ENCODE measurements at places on chromosomes 1 and 21.

GRCh38 chr1:101295209-101295608, 58.4 kb downstream of the S1PR1 start:
- no peak for DNase-seq

DNA sequence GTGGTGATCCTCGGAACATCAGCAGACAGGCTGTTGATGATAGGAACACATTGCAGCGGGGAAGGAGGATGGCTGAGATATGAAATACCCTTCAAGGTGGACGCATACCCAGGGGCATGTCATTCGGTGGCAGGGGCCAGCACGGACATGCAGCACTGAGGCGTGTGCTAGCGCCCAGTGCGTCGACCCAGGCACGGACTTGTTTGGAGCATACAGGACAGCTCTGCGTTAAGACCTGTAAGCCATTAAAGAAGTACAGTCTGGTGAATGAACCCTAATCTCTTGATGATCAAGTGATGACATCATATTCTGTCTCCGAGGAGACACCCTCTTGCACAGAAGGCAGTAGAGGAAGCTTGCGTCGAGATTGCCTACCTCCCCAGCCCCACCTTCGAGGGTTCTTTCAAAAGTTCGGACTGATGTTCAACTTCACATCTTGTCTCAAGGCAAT, 63.6 kb upstream of the KIF26B start:
- DNase-seq = no peak

GRCh38 chr21:38833117-38833516, 27.4 kb downstream of the ETS2 start:
- no peak for DNase-seq

DNA sequence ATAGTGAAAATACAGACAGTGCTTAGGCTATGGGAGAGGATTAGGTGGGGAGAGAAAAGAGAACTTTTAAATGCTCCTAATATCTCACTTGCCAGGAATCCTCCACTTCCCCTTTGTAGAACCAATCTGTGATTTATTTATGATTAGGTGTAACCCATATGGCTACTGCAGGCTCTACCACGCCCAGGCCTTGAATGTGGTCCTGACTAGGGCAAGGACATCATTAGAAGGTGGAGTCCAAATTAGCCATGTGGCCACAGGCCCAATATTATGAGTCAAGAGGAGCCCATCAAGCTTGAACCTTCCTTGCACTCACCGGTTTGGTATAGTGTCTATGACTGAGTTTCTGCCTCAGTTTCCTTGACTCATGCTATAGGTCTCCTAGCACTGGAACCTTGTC, 141.4 kb downstream of the HMGB4 start:
- DNase-seq = no peak

DNA sequence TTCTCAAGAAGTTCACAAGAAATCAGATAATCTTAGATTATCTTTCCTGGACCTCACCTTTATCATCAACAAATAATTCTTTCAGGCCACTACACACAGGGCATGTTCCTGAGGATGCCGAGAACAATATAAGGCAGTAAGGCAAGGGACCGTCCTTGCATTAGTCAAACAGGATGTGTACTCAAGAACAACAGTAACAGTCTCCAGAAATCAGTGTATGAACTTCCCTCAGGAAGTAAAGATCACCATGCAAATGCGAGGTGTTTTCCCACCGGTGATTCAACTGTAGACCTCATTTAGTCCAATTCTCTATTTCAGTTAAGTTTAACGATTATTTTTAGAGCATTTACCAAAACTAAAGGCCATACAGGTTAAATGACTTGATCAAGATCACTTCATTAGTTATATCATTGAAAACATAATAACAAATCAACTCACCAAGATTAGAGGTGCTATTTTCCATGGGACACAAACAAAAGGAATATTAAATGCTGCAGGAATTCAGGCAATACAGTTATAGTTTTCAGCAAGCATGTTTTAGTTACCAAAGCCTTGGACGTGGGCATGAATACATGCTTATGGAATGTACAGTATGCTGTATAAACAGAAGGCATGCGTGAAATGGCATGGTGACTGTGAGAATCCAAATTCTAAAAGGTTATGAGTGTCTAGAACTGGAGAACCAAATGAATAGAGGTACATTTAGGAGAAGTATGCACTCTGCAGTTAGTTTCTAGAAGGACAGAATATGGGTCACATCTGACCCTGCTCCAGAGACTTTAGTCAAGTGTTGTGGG, 145.2 kb downstream of the TNR start:
- DNase-seq = no peak

- peak; percentile 92 for DNase-seq
These were observed 23.1 kb downstream of the EIF2D start for GRCh38 chr1:206589206-206589605.

DNA sequence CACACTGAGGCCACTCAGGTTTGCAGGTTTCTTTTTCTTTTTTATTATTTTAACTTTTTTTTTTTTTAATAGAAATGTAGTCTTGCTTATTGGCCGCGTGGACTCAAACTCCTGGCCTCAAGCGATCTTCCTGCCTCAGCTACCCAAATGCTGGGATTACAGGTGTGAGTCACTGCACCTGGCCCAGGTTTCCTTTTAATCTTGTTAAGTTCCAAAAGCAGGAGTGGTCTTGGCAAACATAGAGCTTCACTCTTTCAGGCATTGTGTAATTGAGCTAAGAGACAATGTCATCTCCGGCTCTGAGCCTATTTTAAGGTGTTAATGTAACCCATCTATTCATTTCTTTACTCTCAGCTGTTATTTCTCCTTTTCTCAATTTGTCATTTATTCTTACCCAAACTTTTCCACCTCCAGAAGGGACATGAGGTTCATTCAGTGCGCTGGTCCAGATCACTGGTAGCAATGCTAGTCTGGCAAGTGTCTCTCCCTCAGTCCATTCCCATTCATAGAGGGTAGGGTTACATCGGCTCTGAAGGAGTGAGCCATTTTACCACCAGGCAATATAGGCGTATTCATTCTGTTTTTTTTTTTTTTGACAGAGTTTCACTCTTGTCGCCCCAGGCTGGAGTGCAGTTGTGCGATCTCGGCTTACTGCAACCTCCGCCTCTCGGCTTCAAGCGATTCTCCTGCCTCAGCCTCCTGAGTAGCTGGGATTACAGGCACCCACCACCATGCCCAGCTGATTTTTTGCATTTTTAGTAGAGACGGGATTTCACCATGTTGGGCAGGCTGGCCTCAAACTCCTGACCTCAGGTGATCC, 11.3 kb upstream of the MFSD2A start:
- no peak for DNase-seq

DNA sequence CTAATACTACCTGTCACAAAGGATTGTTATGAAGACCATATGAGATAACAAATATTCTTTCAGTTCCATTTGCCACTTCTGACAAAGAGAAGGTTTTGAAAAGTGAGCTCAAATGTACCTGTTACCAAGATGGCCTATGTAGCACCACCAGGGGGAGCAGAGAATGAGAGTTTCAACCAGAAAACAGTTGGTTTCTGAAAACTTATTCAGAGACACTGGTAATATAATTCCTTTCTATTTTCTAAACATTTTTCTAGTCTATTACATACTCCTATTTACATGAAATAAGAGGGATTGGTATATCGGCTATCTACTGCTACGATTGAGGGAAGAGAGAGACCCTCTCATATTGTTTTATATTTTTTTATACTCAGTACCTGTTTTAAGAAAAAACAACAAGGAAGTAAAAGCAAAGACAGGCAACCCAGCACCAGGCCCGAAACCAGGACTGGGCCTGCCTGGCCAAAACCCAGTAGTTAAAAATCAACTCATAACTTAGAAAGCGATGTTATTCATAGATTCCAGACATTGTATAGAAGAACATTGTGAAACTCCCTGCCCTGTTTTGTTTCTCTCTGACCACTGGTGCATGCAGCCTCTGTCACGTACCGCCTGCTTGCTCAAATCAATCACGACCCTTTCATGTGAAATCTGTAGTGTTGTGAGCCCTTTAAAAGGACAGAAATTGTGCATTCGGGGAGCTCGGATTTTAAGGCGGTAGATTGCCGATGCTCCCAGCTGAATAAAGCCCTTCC, 48.3 kb downstream of the IL23R start:
- peak; percentile 24 for DNase-seq

- no peak for DNase-seq
These were observed 297.9 kb upstream of the GREM2 start for GRCh38 chr1:240909701-240910457.

DNA sequence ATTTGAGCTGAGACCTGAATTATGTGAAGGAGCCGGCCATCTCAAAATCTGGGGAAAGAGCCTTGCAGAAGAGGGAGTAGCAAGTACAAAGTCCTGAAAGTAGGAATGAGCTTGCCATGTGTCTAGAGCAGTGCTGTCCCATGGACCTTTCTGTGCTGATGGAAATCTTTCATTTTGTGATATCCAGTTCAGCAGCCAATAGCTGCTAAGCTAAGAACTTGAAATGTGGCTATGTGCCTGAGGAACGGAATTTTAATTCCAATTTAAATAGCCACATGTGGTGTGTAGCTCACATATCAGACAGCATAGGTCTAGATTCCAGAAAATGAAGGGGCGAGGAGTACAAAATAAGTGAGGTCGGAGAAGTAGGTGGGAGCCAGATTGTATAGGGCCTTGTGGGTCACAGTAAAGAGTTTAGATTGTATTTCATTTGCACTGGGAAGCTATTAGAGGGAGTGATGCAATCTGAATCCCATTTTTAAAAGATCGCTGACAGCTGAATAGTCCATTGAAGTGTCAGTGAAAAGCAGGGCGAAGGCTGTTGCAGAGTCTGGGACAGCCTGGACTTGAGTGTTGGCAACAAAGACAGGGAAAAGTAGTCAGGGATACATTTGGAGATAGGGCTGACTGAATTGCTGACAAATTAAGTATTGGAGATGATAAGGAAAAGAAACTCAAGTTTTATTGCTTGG, 80.3 kb downstream of the TMEM200B start:
- DNase-seq = peak; percentile 33

DNA sequence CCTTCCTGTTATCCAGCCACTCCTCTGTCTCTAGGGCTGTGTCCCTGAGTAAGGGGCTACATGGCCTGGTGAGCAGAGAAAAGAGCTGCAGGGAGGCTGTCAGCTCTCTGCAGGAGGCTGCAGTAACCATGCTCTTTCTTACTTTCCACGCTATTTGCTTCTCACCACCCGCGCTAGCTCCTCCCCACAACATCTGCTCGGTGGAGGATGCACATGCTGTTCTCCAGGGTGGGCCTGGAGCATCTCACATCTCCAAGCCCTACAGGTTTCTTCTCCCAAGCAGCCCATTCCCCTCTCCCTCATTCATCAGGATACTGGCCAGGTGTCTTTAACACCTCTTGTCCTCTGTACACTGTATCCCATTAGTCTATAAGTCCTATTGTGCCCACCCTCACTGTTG, 103.8 kb downstream of the IER5 start:
- no peak for DNase-seq

GRCh38 chr1:56397811-56398231, 181.5 kb downstream of the PLPP3 start:
- peak; percentile 65 for DNase-seq

DNA sequence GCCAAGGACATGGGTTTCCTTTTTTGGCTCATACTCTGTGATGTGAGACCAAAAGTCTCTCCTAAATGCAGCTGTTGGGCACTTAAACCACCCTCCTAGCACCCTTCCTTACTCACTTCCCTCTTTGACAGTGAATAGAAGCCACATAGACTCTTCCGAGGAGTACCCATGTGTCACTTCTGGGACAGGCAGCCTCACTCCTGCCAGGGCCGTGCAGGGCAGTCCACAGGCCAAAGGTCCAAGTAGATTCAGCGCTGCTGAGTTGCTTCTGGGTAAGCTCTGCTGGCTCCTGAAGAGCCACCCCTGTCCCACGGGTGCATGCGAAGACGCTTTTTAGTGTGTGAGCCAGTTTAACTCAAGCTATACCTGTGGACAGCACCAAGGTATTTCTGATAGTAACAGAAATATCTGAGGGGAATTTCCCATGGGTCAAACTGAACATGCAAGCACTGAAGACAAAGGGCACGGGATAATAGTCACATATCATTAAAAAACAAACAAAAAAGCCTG, 36.8 kb upstream of the BMP8B start:
- DNase-seq = no peak

DNA sequence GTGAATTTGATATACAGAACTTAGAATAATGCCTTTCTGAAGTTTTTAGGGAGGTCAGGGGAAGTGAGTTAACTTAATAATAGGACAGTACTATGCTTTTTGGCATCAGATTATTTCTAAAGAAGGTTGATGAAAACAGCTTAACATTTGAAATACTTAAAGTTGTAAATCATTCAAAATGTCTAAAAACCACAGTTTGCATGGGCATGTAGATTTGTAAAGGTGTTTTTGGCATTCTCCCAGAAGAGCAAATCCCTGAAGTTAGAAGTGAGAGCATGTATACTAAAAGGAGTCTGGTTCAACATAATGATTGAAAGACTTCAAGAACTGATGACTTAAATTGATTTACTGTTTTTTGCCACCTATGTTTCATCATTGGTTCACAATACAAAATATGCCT, 6.7 kb downstream of the DR1 start:
- no peak for DNase-seq

- no peak for DNase-seq
These were observed 124.7 kb downstream of the TYW3 start for GRCh38 chr1:74857676-74858075.

DNA sequence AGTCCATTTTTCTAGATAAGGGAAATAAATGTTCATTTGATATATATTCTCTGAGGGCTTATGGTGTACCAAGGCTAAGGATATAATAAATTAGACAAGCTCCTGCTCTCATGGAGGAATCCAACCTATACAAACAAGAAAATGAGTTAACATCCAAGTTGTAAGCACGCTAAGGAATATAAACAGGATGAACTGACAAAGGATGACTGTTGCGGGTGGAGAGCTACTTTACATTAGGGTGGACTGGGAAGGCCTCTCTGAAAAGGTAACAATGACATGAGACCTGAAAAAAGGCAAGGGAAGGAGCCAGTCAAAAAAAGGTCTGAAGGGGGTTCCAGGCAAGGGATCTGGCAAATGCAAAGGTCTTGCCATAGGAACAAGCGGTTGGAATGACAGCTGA, 3.1 kb downstream of the BCAR3 start:
- no peak for DNase-seq

- peak; percentile 7 for DNase-seq
These were observed 69.4 kb downstream of the RGS2 start for GRCh38 chr1:192878249-192878648.

Data from GM03348 (cell line).